ENCODE measurements at places on chromosomes 5 and 9.

- DNase-seq = no peak
Measured at GRCh38 chr5:116449458-116449857, 125.2 kb downstream of the SEMA6A start.

DNA sequence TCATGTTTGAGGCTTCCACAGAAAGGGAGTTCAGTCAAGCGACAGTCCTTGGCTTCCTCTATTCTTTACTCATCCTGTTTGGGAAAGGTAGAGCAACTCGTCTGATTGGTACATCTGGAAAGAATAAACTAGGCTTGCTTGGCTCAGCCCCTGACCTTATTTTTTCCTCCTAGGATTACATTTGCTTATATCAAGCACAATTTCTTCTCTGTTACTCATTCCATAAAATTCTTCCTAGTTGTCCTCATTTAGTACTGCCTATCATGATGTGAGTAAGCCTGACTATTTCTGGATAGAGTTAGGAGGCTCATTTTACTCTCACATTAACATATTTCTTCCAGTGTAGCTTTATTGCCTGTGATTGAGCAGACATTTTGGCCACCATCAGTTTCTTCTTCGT is 10.9 kb upstream of the CARNMT1 start:
- DNase-seq = no peak

DNA sequence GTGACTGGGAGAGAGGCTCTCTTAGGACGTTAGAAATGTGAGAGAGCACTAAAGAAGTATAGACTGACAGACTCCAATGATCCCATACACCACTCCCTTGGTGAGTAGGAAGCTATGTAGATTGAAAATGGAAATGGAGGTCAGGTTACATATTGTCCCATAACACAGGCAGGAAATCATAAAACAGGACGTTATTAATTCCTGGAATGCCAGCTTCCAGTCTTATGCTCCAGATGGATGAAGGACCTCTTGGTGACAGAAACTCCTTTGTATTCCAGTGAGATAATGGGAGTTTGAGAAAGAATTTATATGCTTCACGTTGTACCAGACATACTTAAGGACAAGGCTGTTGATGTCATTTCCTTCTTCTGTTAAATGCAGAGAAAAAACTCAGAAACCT is 338.2 kb upstream of the ITGA1 start:
- no peak for DNase-seq

GRCh38 chr9:133463234-133463863 is 3.6 kb downstream of the CACFD1 start:
- DNase-seq = no peak

DNA sequence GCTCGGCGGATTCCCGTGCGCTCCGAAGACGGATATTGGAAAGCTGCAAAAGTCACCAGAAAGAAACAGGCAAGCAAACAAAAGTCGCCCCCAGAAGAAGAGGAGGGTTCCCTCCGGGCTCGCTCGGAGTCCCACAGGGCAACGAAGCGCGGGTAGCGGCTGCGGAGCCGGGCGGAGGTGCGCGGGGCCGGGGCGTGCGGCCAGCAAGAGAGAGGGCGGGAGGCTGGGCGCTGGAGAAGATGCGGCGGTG is at the start of gene FBN2:
Gene FBN2 (minus strand): TSS at position 246 of the 250 bp plus-strand sequence. CDS start 642 bp downstream, outside the sequence.
- no peak for DNase-seq

DNA sequence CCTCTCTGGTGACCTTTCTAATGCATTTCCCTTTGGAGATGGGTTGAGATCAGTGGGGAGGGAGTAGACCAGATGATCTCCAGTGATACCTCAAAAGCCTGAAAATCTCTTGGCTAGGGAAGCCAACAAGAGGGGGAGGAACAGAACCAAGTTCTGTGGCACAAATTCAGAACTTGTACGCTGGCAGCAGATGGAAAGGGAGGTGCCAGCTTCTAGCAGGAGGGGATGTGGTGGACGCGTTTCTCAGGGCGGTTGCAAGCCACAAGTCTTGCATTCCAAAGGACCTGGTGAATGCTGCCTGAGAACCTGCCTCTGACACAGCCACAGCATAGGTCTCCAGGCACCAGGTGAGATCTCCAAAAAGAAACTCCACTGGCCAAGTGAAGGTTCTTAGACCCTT is 13.4 kb downstream of the SLIT3 start:
- DNase-seq = no peak

GRCh38 chr9:95629585-95629984 is 112.8 kb upstream of the PTCH1 start:
- no peak for DNase-seq

- DNase-seq = no peak
Measured at GRCh38 chr5:149779124-149779465, 49.0 kb downstream of the PPARGC1B start.

- no peak for DNase-seq
Measured at GRCh38 chr5:76638479-76638878, 15.3 kb upstream of the F2RL2 start.

GRCh38 chr9:119083673-119084072 is 285.6 kb downstream of the BRINP1 start:
- DNase-seq = no peak

GRCh38 chr5:154384480-154385235 is 61.1 kb upstream of the SAP30L start:
- no peak for DNase-seq

GRCh38 chr5:172144291-172144815 is 43.7 kb downstream of the STK10 start:
- DNase-seq = no peak

DNA sequence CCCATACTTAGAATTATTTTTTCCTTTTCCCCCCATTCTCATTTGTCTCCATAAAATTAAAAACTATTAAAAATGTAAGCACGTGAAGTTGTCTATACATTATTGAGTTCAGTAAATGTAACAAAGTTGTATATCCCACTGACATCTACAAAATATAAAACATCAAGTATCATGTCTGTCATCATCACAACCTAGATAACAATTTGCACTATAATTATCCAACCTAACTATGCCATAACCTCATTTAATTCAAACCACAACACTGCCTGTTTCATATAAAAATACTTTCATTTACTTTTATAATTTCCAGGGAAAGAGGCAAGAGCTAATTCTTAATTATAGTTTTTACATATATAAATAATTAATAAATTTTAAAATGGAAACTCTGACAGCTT is 9.1 kb downstream of the EFNA5 start:
- no peak for DNase-seq

DNA sequence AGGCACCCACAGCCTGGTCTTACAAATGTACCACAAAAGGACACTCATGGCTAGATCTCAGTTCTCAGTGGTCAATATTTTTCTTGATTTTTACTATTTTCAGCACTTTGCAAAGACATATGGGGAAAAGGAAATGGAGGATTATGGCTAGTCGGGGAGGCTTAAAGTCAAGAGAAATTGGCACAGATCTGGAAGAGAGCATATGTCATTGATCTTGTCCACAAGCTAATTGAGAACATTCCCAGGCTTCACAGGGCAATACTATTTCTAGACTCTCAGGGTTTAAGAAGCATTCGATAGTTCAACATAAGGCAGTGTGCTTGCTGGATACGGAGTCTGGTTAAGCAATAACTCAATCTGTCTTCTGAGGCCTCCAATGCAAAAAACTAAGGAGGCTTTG is 285.8 kb downstream of the ZNF608 start:
- DNase-seq = no peak

DNA sequence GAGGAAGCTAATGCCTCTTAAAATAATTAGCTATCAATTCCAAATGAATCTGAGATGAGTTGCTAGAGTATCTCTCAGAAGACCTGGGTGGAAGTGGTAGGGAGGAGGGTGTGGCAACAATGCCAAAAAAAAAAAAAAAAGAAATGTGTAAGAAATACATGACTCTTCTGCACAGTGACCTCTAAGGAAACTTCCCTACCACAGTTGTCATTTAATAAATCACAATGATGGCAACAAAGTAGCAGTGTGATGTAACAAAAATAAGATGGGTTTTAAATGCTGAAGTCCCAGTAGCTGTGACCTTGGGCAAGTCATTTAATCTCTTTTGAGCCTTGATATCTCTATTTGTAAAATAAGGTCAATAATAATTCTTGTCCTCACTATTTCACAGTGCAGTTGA is 7.2 kb downstream of the FOXD1 start:
- DNase-seq = no peak

- DNase-seq = no peak
Measured at GRCh38 chr5:176658007-176658599, 10.8 kb downstream of the TSPAN17 start.

GRCh38 chr5:65461490-65461889 is 20.2 kb downstream of the ADAMTS6 start:
- no peak for DNase-seq

DNA sequence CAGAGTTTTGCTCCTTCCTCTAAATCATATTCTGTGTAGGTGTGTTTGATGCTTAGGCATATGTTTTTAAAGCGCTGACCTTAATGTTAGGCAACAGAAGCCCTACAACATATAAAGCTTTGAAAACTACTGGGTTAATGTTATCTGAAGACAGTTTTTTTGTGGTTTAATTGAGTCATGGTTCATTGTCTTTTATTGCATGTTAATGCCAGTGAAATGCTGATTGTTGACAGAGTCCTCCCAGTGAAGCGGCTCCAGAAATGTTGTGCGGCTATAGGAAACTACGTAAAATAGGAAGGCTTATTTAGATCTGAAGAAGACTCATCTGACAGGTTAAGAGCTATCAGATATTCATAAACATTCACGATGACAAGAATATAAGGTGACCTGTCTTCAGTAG is 424.6 kb downstream of the CCDC171 start:
- no peak for DNase-seq

DNA sequence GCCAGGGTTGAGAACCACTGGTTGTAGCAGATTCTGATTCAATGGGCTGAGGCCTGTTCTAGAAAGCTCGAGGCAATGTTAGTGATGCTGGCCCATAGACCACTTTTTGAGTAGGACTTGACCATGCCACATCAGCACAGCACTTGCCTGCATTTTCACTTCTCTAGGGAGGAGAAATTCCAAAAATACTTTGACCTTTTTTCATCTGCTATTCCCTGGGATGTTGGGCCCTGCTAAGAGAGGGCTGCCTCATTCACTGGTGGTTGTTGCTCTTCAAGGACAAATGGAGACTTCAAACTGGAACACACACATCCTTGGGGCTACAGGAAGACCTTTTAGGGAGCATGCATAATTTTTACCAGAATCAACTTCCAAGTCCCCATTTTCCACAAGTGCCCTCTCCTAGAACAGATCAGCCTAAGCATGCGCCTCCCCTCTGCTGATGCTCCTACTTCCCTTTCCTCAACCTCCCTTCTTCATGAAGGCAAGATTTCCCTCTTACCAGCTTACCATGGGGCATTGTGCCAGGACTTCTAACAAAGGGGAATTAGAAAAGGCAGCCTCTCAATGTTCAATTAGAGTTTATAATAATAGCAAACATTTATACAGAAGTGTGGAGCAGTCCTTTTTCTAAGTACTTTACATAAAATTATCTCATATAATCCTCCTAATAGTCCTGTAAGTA is 12.7 kb upstream of the TGFBI start:
- no peak for DNase-seq

- DNase-seq = no peak
Measured at GRCh38 chr5:157713830-157714595, 17.2 kb upstream of the THG1L start.

DNA sequence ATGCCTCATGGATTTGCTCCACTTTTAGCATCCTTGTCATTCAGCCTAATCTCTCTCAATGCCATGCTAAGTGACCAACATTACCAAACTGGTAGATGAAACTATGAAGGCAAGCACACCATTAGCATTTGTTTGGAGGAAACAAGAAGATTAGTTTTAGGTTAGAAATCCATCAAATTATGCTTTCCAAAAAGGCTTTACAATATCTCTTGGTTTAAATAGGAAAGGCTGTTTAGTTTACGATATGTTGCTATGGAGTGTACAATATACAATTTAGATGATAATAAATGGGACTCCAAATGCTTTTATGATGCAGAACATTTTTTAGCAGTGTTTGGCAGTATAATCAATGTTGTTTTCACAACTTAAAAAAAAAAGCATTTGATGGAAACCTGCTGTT is 47.8 kb upstream of the CTXN3 start:
- no peak for DNase-seq

GRCh38 chr5:320524-321229 is 837 bp upstream of the AHRR start:
- no peak for DNase-seq

DNA sequence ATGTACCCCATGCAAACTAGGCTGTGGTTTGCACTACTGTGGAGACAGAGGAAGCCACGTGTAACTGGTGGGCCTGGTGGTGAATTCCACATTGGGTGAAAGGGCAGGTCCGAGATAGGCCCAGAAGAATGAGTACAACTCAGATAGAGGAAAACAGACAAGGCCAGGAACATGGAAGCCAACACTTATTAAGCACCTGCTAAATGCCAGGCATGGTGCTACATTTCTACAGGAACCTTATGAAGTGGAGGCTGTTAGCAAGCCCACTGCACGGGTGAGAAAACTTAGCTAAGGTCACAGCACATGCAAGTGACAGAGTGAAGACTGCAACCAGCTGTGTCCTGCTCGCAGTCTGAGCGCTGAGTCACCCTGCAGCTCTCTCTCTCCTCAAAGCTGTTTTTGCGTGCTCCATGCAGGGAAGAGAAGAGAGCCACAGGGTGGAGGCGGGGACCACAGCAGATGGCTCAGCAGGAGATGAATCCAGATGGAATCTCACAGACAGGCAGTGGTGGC is 65.5 kb upstream of the SPTLC1 start:
- DNase-seq = no peak

GRCh38 chr5:141484641-141485311 is at the start of gene PCDHGC4:
Gene PCDHGC4, plus strand, starts transcription at chr5:141485030. Its CDS starts 144 bp downstream, at chr5:141485174.
- DNase-seq = no peak

GRCh38 chr9:78023003-78023741 is 8.4 kb downstream of the GNAQ start:
- DNase-seq = no peak

DNA sequence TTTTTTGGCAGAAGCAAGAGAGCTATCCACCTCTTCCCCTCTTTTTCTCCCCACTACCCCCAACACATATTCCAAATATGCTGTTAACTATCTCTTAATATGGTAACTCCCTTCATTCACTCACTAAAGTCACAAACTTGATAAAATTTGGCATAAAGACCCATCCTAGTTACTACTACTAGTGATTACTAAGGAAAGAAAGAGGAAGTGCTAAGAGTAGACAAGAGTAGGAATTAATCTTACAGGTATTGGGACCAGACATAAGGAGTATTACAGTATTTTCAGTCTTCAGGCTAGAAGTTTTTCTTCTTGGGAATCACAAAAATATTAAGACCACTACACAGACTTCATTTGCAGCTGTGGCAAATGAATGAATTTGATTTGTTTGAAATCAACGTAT is 2.2 kb downstream of the ADAMTS6 start:
- DNase-seq = no peak

GRCh38 chr5:15492545-15492944 is 7.4 kb upstream of the FBXL7 start:
- DNase-seq = no peak
